ENCODE measurements at places on chromosomes 1 and 21.

DNA sequence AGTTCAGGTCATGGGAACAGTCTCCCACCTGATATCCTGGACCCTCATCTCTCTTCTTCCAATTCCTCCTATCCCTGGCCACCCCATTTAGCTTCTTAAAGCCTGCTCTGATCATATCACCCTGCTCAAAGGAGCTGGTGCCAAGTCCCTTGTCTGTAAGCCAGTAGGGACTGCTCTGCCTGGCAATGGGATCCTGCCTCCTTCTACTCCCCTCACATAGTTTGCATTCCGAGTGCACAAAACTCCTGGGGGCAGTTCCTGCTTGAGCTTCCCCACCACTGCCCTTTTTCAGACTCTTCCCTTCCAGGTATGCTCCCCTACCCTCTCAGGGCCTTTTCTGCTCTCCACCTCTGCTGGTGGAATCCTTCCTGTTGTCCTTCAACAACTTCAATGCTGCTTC, 48.1 kb downstream of the NGF start:
- no peak for DNase-seq

GRCh38 chr1:1827089-1827848, 49.0 kb upstream of the NADK start:
- no peak for DNase-seq

- no peak for DNase-seq
Observed at GRCh38 chr1:60573726-60574409, 500.3 kb upstream of the C1orf87 start.

GRCh38 chr1:19955534-19956170, 23.8 kb downstream of the PLA2G2A start:
- DNase-seq = peak; percentile 68

DNA sequence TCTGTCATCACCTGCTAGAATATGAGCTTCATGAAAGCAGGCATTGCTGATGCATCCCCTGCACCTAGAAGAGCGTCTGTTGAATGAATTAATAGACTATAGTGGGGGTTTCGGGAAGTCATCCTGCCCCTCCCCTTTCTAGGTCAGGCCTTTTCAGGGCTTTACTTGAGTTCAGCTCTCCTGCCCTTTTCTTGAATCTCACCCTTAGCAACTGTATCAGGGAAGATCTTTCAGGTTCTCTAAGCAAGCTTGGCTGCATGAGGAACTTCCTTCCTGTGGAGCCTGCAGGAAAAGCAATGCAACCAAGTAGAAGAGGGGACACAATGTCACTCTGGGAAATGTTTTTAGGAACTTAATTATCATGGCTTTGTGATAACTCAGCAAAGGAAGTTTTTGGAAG, 27.2 kb upstream of the KIAA0040 start:
- no peak for DNase-seq

DNA sequence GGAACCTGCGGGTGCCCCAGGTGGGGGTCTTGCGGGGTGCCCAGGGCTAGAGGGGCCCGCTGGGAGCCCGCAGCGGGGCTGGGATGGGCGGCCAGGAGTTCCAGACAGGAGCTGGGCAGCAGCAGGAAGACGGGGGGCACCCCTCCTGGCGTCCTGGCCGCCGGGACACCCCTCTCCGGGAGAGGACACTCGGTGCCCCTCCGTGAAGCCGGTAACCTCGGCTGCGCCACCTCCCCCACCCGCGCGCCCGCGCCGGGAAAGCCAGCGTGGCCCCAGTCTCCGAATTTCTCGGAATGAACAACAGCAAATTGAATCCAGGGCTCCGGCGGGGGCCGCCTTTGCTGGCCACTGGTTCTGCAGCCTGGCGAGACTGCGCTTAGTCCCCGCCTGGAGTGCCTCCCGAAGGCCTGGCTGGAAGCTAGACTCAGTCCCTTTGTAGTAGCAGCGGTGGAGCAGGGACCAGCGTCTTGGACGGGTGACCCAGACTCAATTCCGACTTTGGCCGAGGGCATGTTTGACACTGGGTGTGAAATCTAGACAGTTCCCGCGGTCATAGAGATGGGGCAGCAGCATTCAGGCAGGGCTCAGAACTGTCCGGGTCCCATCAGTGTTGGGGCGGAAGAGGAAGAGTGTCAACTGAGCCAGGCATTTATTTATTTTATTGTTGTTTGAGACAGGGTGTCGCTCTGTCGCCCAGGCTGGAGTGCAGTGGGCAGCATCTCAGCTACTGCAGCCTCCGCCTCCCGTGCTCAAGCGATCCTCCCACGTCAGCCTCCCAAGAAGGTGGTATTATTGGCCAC, 773 bp downstream of the IFNGR2 start:
- DNase-seq = peak; percentile 91

- DNase-seq = no peak
Observed at GRCh38 chr1:233561708-233562426, 52.0 kb upstream of the KCNK1 start.

GRCh38 chr1:46404482-46405196, 10.5 kb downstream of the FAAH start:
- no peak for DNase-seq
